Hematopoietic multipotent progenitor cell treated with erythropoietin and hydrocortisone succinate and interleukin-3 and kit ligand, for 17 days (in vitro differentiated cells): ENCODE measurements at places on chromosomes 11 and 22.

GRCh38 chr11:1916132-1916985 lies 3.1 kb upstream of the TNNT3 start:
- DNase-seq = no peak

DNA sequence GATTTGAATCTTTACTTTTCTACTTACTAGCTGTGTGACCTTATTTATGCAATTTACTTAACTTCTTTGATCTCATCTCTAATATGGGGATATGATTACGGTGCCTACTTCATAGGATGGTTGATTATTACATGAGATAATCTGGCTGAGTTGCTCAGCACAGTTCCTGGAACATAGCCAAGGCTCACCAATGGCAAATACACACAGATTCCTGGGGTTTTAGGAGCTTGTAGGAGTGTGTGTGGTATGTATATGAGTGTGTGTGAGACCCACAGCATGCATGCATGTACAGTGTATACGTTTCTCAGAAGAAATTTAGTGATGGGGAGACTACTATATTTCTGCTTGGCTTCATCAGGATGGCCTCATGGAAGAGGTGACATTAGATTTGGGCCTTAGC lies 256.9 kb downstream of the KIRREL3 start:
- no peak for DNase-seq

DNA sequence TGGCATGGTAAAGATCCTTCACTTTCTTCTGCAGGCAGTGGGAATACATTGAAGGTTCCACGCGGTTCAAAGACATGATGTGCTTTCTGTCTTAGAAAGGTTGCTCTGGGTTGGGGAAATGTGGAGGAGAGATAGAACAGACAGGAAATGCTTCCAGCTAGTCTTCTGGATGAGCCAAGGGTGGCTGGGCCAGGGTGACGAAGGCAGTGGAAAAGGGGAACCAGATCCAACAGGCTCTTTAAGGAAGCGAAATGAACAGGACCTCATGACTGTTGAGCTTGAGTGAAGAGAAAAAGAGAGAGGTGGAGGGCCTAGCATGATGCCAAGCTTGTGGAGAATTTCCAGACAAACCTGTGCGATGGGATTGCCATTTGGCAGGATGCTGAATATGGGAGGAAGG lies 56.4 kb upstream of the LMO1 start:
- DNase-seq = no peak

GRCh38 chr11:111194860-111195568 lies 50.5 kb upstream of the POU2AF2 start:
- DNase-seq = no peak

- DNase-seq = no peak
These were observed 68.5 kb upstream of the MPEG1 start for GRCh38 chr11:59281177-59281576.

GRCh38 chr11:43396617-43397016 lies 37.9 kb downstream of the TTC17 start:
- no peak for DNase-seq

- no peak for DNase-seq
These were observed 169.8 kb downstream of the NELL1 start for GRCh38 chr11:20839231-20839630.

GRCh38 chr22:40482391-40482790 lies 112.0 kb downstream of the SGSM3 start:
- DNase-seq = no peak

- no peak for DNase-seq
These were observed 666 bp downstream of the SLC25A18 start for GRCh38 chr22:17563936-17564391.
